T follicular helper cell (primary cell): ENCODE measurements at places on chromosomes 6 and 20.

DNA sequence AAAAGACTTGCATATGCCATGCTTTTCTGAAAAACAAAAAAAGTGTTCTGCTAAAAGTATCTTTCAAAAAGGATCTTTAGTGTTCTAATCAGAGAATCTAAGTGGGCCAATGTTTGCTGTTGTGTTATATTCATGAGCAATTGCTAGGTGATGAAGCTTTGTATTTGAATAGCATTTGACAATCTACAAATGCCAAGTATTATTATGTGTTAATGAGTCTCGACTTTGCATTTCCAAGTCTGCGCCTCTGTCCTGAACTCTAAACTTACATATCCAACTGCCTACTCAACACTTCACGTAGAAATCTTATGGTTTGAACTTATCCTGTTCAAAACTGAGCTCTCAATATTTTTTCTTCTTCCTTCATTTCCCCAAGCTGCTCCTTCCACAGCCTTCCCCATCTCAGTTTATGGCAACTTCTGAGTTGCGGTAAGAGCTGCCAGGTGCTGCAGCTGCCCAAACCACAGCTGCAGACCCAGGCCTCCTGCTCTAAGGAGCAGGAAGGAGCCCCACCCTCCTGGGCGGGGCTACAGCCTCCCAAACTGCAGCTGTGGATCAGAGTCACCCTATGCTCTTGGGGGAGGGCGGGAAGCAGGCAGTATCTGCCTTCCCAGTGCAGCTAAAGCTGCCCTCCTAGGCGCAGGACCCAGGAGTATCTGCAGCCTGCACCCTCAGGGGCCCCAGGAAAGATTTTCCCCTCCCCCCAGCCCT is 16.7 kb upstream of the MAK start:
- no peak for DNase-seq

- no peak for DNase-seq
These were observed 54.0 kb upstream of the CCN2 start for GRCh38 chr6:132005178-132005577.

DNA sequence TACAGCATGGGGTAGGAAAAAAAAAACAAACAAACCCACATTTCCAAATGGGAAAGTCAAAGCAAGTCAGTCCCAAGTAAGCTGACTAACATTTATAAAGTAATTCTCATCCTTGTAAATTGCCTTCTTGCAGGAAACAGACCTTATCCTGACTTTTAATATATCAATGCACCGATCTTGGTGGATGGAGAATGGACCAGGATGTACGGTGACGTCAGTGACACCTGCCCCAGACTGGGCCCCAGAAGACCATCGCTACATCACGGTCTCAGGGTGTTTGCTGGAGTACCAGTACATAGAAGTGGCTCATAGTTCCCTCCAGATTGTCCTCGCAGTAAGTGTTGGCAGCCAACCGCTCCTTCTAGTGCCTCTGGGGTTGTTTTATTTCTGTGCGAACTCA is 304.2 kb upstream of the RNF217 start:
- DNase-seq, result no peak

- DNase-seq, result no peak
These were observed 97.8 kb upstream of the PREP start for GRCh38 chr6:105500693-105501092.

DNA sequence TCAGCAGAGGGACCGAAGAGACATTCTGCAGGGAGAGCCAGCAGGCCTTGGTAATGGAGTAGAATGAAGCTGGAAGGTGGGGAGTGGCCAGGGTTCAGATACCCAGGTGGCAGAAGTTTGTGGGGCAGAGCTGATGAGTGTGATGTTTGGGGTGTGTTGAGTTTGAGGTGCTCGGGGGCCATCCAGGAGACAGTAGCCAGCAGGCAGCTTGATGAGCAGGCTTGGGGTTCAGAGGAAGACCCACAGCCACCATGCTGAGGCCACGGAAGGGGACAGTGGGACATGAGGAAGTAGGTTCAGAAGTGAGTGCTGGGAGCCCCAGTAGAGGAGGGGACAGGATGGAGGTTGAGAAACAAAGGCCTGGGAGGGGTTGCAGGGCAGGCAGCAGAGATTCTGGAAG is 11.1 kb upstream of the FOXS1 start:
- no peak for DNase-seq

DNA sequence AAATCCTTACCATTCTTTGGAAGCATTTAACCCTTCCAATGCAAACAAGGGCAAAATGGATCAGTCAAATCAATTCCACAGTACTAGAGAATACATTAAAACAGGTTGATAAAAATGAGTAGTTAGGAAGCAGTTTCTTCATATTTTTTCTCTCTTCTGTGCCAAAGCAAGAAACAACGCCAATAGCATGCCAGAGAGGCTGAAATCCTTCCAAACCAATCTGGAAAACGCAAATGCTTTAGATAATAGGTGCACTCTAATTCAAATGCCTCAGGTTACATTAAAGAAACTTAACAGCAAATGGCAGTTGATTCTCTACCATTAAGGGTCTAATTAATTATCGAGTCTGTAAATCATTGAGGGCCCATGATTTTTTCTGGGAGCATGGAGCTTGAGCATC is 755.2 kb downstream of the C6orf118 start:
- no peak for DNase-seq

DNA sequence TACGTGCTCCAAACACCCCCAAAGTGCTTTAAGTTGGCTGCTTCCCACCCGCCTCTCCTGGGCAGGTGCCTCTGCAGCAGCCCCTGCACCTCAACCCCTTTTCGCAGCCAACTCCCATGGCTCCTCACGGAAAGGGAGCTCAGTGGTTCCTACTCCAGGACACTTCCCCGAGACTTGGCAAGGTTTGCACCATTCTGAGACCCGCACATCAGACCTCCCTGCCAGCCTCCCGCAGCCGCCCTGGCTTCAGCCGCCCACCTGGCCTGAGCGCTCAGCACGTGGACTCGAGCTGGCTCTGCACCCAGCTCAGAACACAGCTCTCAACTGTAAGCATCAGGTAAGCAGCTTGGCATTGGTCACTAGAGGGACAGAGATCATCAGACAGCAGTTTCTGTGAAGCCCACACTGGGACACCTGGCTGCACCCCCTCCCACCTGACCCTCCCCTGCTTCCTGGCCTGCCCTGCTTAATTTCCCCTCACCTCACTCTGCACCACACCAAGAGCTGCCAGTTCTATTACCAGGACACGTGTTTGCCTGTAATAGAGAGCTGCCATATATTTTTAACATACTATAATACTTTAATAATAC is 28.5 kb downstream of the GMDS start:
- DNase-seq, result no peak

DNA sequence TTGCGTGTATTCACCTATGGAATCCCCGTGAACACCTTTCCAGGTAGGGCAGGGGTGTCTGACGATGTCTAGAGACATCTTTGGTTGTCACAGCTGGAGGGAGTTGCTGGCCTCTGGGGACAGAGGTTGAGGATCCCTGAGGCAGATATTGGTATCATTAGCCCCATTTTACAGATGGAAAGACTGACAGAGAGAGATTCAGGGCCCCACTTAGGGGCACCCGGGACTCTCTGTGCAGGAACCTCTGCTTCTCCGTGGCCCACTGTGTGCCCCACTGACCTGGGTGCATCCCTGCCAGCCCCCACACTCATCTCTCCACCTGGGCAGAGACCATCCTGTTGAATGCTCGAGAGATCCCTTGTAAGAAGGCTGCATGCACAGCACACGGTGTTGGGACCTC is 111.2 kb downstream of the EDN3 start:
- DNase-seq, result no peak

- DNase-seq, result no peak
These were observed 4.2 kb downstream of the AKIRIN2 start for GRCh38 chr6:87697581-87698546.

GRCh38 chr6:38436726-38437465 is 202.8 kb downstream of the BTBD9 start:
- DNase-seq, result no peak

- DNase-seq, result peak; percentile 20
These were observed 44.8 kb downstream of the FGD2 start for GRCh38 chr6:37050045-37050853.

DNA sequence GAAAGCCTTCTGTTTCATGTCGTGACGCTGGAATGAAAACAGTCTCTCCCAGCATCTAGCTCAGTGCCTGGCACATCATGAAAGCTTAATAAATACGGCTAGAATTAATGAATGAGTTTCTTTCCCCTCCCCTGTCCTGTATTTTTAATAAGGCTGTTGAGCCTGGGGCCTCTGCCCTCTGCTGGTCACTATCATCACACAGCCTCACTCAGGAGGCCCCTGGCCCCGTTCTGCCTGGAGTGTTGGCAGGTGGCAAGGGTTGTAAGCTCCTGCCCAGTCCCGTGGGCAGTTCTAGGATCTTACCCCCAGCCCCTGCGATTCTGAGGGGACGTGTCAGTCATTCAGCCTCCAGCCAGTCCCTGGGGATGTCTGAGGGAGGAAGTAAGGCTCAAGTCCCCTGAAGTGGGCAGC is 41.4 kb downstream of the PHACTR3 start:
- no peak for DNase-seq

DNA sequence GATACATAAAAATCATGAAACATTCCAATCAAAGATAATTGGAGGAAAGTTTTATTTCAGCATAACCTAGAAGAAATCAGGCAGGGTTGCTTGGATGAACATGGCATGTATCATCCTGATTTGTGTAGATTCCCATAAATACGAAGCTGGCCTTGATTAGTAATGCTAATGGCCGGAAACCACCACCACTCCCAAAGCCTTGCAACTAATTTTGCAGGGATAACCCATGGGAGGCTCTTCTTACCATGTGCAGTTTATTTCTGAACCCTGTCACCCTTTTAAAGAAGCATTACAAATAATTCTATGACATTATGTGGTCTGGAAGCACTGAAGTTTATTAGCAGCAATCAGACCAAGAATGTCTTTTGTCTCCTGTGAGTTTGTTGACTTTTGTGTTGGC is 80.8 kb downstream of the AIG1 start:
- no peak for DNase-seq
